D341Med (cell line): ENCODE measurements at places on chromosomes 11 and 22.
A peak's percentile ranks its signal among the peaks of the same experiment; 100 is the strongest.

- no peak for DNase-seq
These were observed 2.4 kb downstream of the C1QTNF4 start for GRCh38 chr11:47591764-47592163.

- DNase-seq, result no peak
These were observed 254.1 kb downstream of the KIRREL3 start for GRCh38 chr11:126746443-126746842.

- no peak for DNase-seq
These were observed 73.9 kb downstream of the CADM1 start for GRCh38 chr11:115430345-115430744.

DNA sequence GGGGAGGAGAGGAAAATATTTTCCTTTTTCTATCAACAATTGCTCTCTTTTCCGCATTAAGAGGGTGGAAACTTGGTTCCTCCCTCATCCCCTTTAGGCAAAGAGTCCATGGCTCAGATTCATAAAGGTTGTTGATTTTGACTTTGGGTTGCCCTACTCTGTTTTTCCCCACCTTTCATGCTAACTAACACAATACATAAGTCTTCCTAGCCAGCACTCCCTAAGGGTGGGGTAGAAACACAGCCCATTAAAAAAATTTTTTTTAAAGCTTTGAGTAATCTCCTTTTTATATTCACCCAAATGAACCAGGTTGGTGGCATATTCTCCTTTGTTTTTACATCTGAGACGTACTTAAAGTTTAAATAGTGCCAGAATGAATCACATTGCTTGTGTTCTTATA, 20.0 kb upstream of the LIN7C start:
- DNase-seq, result no peak

DNA sequence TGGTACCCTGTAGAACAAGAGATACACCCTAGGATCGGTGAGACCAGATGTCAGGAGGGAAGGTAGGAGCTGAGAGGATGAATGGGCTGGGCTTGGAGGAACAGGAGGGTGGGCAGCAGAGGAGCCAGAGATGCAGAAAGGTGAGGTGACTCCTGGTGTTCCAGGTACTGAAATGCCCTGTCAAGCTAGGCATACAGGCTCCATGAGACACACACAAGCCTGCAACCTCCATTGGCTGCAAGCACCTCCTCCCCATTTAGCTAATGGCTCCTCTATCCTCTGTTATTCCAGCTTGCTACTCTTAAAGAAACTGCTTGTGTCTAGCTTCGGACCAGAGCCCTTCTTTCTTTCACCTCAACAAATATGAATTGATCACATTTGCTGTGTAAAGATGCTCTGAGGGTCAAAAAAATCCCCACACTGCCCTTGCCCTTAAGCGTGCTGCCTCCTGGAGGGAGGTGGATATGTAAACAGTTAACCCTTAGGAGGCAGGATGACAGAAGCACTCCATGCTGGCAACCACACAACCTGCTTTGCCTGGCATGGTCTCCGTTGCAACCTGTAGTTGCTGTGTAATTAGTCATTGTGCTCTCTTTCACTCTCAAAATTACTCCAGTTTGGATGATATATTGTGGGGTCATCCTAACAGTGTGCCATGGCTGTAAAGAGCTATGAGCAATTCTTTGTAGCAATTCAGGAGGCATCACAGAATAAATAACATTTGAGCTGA, 156.0 kb downstream of the PKNOX2 start:
- DNase-seq, result no peak

- no peak for DNase-seq
These were observed 6.9 kb upstream of the MMP20 start for GRCh38 chr11:102632026-102632425.

DNA sequence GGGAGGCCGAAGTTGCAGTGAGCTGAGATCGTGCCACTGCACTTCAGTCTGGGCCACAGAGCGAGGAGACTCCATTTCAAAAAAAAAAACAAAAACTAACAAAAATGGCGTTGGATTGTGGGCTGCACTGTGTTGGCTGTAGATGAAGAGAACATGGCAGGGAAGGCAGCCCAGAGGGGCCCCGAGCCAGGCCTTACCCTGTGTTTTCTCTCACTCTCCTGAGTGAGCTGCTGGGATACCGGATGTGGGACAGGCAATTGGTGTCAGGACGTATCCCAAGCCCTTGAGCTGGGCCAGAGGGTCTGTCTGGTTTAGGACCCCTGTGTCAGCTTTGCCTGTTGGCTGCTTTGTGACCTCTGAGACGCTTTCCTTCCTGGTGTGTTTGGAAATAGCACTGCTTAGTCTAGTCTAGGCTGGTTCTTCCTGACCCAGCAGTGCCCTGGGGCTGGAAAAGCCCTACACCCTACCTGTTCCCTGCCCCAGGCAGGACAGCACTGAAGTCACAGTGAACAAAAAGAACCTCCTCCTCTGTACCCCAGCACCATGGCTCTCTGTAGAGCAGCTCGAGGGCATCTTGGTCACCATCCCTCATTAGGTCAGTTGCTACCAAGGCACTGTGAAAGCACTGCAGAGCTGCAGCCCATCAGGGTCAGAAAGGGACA, 17.8 kb downstream of the CHADL start:
- no peak for DNase-seq

DNA sequence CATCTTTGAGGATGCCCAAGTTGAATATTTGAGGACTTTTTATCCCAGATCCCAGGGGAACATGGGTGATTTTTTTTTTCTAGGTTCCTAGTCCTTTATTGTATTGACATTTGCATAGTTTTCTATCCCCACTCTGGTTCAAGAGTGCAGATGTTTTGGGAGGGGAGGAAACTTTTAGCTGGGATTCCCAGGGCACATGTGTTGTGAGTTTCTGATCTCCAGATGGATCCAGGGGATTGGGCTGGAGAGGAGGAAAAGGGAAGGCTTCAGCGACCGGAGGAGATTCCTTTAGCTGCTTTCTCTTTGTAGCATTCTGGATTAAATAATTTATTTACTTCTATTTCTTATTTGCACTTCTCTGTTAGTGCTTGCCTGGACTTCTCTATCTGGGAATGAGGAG, 14.7 kb upstream of the SORL1-AS1 start:
- no peak for DNase-seq

GRCh38 chr11:69356703-69357457, 62.9 kb downstream of the MYEOV start:
- no peak for DNase-seq

DNA sequence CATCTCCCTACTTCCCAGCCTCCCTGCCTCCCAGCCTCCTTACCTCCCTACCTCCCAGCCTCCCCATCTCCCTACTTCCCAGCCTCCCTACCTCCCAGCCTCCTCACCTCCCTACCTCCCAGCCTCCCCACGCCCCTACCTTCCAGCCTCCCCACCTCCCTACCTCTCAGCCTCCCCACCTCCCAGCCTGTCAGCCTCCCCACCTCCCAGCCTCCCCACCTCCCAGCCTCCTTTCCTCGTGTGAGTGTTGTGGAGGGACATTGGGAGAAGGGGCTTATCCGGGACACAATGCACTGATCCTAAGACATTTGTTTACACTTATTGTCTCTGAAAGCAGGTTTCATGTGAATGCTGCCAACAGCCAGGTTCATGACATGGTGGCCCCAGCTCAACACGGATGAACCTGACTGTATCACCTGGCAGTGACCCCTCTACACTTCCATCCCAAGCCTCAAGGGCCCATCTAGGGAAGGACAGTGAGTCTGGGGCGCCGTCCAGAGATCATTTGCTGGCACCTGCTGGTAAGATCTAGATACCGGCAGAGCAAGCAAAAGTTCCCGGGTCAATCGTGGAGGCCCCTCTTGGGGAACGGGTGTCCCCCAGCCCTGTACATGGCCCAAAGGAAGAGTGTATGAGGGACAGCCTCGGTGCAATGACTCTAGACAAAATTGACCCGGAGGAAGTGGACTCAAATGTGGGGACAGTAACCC, 34.5 kb upstream of the TH start:
- no peak for DNase-seq

- no peak for DNase-seq
These were observed 4.6 kb upstream of the POLR3H start for GRCh38 chr22:41548830-41549211.

GRCh38 chr11:65646958-65647701, 9.2 kb downstream of the SIPA1 start:
- DNase-seq, result peak; percentile 79

GRCh38 chr11:75031224-75031753, 42.6 kb downstream of the NEU3 start:
- no peak for DNase-seq

DNA sequence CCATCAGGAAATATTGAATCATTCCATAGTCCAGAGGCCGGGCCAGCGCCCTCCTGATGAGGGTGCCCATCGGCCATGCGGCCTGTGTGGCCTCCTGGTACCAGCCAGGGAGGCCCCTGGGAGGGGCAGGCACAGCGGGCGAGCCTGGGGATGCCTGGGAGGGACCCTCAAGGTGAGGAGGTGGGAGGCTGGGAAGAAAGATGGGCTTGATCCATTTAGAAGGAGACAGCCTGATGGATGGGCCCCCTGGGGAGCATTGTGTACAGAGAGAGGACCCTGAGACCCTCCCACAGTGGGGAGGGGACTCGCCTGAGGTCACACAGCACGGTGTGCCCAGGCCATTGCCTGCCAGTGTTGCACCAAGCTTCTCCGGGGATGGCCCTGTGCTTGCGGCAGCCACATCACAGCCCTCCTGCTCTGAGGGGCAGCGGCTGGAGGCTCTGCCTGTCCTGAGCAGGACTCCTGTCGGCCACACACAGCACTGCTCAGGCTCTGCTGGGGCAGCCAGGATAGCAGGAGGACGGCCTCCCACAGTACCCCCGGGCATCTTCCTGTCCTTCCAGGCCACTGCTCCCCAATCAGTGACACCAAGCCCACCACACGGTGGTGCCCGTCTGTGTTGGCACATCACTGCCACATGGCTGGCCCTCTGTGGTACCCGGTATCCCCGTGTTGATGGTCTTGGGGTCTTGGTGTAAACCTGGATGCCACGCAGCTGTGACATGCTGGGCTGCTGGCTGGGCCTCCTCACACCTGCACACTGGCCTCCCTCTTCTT, 290.0 kb downstream of the TBC1D22A start:
- no peak for DNase-seq

DNA sequence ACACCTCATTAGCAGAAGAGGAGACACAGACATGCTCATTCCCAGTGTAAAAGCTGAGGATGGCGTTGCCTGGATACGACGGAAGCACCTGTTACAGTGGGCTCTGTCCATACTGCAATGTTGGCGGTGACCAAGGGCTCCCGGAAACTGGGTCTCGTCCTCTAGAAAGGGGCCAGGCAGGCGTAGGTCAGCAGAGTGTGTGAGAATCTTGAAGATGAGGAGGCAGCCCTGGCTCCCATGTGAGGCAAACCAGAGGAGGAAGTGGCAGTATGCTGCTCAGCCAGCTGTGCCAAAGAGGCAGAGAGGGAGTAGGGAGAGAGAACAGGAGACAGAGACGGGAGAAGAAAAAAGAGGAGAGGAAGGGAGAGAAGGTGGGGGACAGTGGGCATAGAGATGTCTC, 10.3 kb downstream of the LTO1 start:
- no peak for DNase-seq

- no peak for DNase-seq
These were observed 7.5 kb upstream of the ST3GAL4 start for GRCh38 chr11:126347751-126348668.

DNA sequence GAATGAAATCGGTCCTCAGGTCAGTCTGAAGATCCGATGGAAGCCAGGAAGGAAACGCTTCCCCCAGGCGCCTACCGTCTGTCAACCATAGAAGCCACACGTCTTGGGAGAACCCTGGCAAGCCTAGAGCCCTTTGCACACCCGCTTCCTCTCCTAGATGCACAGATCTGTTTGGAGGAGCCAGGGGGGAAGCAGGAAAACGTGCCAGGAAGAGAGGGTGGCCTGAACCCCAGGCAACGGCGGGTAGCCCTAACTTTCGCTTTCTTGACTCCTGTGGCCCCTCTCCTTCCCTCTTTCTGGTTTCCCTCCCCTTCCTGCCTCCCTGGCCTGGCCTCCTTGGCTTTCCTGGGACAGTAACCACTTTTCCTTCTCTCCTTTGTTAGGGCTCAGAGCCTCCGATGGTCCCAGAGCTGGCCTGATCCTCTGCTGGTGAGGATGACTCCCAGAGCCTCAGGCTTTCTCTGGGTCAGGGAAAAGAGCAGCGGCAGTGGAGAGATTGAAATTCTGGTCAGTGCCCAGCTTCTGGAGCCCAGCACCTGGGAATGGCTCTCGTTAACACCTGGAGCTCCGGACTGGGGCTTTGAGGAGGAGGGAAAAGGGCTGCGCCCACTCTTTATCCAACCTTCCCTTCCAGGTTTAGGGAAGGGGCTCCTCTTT, 2.1 kb downstream of the FXYD6 start:
- DNase-seq, result no peak

GRCh38 chr11:11444027-11444803, 91.2 kb upstream of the CSNK2A3 start:
- no peak for DNase-seq

GRCh38 chr22:43131773-43132501, 11.3 kb downstream of the MCAT start:
- no peak for DNase-seq

DNA sequence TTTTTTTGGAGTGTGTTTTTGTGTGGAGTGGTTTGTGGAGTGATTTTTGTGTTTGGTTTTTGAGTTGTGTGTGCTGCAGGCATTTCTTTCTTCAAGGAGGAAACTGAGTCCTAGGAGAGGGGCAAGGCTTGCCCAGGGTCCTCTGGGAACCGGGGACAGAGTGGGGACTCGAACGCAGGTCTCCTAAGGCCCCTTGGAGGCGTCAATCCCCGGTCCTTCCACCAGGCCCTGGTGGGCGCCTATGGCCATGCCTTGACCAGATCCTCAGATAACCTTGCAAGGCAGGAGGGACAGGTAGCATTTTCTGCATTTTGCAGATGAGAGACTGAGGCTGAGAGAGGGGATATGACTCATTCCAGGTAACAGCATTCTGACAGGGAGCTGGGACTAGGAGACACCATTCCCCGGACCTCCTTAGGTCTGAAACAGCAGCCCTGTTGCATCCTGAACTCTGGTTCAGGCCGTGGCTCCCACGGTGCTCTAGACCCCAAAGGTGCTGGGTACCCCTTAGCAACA, 39.1 kb downstream of the MYO7A start:
- DNase-seq, result no peak

DNA sequence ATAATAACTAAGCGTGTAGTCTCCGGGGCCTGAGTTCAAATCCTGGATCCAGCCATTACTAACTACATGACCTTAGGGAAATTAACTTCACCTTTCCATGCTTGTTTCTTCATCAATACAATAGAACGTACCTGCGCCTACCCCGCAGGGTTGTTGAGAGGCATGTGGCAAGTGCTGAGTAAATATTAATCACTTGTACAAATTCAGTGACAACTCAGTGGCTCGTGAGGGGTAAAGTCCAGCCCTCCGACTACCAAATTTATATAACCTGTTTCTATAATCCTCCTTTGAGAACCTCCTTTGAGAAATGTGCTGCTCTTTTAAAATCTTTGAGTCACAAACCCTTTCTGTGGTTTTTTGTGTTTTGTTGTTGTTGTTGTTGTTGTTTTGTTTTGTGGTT, 49.8 kb downstream of the FEZ1 start:
- DNase-seq, result no peak

DNA sequence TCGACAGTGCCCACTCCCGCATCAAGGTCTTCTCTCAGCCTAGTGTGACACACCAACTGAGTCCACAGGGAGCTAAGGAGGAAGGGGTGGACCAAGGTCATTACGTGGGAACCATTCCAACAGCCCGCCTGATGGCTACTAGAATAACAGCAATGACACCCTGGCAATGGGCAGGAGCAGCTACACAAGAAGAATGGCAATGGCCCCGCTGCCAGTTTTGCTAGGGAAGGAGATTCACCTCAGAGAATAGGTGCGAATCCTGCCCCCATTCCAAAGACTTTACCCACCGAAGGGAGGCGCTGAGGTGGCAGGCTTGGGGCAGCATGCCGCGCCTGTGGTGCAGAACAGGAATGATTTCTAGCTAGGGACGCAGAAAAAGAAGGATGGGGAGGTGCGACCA, 9.1 kb downstream of the WT1 start:
- DNase-seq, result no peak

GRCh38 chr11:47400768-47401279, 7.6 kb upstream of the SLC39A13 start:
- no peak for DNase-seq
